ENCODE measurements at places on chromosomes 13 and 19. TPM values are rescaled to one million over a fixed set of nuclear protein-coding genes. Genes with fewer than 3 reads are reported as not detected.
A peak's percentile ranks its signal among the peaks of the same experiment; 100 is the strongest.

PTPRH gene
- 2.0 TPM for total RNA-seq

MEDAG gene
- 11.3 TPM for total RNA-seq

CFD gene
- total RNA-seq: 883 TPM

PCDH17 gene
- total RNA-seq: 3.8 TPM

STOML3 gene
- total RNA-seq: not detected

DNA sequence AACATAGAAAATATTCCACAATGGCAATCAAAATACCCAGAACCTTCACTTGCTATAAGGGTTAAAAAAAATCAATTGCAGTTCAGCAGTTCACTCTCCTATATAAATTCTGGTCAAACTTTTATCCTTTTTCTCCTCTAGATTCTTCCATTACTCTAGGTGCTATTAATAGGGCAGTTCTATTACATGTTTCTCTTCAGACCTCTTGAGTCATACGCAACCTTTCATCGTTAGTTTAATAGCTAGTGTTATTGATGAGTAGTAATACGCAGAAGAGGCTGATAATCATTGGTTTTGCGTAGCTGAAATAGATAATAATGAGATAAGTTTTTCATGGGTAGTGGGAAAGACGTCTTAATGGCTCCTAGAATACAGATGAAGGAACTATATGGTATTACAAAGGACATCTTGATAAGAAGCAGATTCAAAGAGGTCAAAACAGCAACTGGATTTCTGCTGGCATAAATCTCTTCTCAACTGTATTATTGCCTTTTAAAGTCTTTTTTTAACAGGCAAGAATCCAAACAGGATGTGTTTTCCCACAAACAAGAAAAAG lies 118.3 kb upstream of the STARD13 start:
- H3K36me3 ChIP-seq: no peaks in the 10 kb centered on the region
- no peak for DNase-seq
- no peak overlapping the region for H3K4me3 ChIP-seq
- no peaks in the 10 kb centered on the region for H3K27me3 ChIP-seq
- no peaks in the 10 kb centered on the region for H3K4me1 ChIP-seq

DNA sequence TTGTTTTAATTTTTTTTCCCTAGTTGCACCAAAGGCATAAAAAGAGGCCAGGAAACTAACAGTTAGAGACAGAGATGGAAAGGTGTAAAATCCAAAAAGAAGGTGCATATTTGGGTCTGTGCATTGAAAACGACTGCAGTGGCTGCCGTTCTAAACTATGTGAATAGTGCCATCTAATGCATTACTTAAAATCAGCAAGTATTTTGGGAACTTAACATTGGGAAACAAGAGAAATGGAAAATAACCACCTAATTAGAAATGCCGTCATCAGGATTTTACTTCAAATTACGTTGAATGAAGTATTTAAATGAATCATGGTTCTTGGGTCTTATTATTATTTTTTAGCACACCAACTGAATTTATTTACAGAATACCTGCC lies 189.5 kb upstream of the MIR17HG start:
- H3K4me3 ChIP-seq: no peak overlapping the region
- no peak for DNase-seq
- H3K4me1 ChIP-seq: no peaks in the 10 kb centered on the region
- H3K27me3 ChIP-seq: no peaks in the 10 kb centered on the region

DNA sequence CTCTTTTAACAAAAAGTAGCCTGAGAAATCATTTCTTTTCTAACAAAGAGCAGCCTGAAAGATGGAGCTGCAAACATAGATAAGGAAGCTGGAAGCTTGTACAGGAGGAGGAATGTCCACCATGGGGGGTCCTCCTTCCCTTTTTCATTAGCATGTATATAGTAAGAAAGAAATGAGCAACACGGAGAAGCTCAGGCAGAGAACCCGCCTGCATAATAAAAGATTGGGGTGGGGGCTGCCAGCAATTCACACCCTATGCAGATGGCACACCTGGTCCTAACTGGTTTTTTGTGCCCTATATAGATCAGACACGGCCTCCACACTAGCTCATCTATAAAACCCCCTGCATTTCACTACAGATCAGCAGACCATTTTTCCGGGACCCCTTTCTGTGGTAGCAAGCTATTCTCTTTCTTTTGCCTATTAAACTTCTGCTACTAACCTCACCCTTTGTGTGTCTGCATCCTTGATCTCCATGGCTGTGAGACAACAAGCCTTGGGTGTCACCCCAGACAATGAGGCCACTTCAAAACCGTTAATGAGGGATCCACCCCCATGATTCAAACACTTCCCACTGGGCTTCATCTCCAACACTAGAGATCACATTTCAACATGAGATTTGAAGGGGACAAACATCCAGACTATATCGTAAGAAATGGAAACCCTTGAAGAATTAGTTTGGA lies 167.5 kb upstream of the FREM2 start:
- H3K27ac ChIP-seq: no peak overlapping the region
- DNase-seq: no peak
- H3K4me3 ChIP-seq: no peak overlapping the region
- H3K36me3 ChIP-seq: no peaks in the 10 kb centered on the region
- no peaks in the 10 kb centered on the region for H3K27me3 ChIP-seq

GRCh38 chr13:40465015-40465390 lies 201.4 kb downstream of the FOXO1 start:
- DNase-seq: no peak
- H3K27ac ChIP-seq: no peak overlapping the region
- H3K4me3 ChIP-seq: no peak overlapping the region
- H3K36me3 ChIP-seq: no peaks in the 10 kb centered on the region
- H3K4me1 ChIP-seq: no peaks in the 10 kb centered on the region

DNA sequence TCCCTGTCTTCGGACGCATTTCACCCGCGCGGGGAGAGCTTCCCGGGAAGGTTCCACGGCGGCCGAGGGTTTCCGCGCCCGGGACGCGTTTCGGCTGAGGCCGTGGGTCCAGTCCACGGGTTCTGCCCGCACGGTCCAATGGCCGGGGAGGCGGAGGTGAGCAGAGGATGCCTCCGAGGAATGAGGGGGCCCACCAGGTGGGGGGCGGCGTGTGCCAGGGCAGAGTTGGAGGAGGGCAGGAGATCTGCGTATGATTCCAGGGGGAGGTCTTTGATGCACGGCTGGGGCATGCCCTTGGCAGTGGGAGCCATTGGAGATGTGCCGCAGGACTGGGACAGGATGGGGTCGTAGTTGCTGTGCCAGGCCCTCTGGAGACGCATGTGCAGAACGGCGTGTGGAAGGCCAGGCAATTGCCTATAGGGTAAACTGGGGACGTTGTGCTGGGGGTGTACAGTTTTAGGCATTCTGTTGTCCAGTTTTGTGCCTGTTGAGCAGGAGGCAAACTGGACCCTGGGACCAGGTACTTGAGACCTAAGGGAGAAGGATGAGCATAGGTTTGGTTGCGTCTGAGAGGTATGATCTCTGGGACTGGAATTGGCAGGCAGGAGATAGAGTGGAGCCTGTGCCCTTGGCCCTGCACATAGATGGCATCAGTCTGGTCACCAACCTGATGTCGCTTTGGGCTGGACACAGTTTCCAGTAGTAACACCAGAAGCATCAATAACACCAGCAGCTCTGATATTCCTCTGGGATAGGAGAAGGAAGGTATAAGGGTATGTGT lies 751 bp downstream of the ZNF584 start:
- peaks cover 30% of the 10 kb centered on the region for H3K4me1 ChIP-seq
- no peaks in the 10 kb centered on the region for H3K36me3 ChIP-seq
- H3K27ac ChIP-seq: peak overlapping the region; percentile 96
- no peak for DNase-seq

GRCh38 chr19:53254411-53255341 lies at the start of gene ZNF677:
Gene ZNF677, minus strand, starts transcription at chr19:53254873. Its CDS starts 3,323 bp downstream, at chr19:53251550.
- H3K36me3 ChIP-seq: no peaks in the 10 kb centered on the region
- DNase-seq: peak; percentile 38
- H3K4me1 ChIP-seq: no peaks in the 10 kb centered on the region
- H3K4me3 ChIP-seq: peak within 1 kb of the TSS; percentile 83
- H3K27ac ChIP-seq: peak within 1 kb of the TSS; percentile 67
- H3K27me3 ChIP-seq: no peaks in the 10 kb centered on the region

DNA sequence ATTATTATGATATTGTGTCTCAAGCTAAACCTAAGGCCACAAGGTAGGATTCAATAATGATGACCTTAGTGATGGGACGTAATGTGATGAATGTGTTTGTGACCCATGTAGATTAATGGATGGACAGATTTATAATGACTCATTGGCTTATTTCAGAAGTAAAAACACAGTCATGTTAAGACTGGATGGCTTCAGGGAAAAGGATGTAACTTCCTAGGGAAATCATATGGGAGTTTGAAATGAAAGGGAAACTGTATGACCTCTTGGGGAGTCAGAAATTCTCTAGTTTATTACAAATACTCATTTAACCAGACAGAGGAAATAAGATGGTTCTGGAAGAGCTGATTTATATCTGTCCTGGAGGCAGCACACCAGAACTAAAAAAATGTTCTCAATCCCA lies 2.9 kb downstream of the EDNRB start:
- no peaks in the 10 kb centered on the region for H3K36me3 ChIP-seq
- peak overlapping the region; percentile 54 for H3K4me3 ChIP-seq
- no peak for DNase-seq
- H3K27ac ChIP-seq: peak overlapping the region; percentile 17

All from esophagus squamous epithelium (tissue), 5 donors.